ENCODE measurements at places on chromosomes 16 and 17.

DNA sequence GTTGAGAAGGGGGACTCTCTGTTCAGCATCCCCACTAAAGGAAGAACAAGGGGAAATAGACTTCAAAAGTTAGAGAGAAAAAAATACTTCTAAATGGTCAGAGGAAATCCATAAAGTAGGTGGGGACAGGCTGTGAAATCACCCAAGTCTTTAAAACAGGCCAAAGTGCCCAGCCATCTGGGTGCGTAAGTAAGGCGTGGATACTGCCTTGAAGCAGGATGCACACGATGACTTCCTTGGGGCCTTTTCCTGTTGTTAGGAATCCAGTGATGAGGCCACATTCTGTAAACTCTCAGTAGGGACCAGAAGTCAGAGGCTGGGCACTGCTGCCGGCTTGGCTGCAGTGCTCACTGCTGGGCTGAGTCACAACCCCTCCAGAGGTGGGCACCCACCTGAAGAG is 9.2 kb downstream of the AXIN2 start:
- no peak for DNase-seq

DNA sequence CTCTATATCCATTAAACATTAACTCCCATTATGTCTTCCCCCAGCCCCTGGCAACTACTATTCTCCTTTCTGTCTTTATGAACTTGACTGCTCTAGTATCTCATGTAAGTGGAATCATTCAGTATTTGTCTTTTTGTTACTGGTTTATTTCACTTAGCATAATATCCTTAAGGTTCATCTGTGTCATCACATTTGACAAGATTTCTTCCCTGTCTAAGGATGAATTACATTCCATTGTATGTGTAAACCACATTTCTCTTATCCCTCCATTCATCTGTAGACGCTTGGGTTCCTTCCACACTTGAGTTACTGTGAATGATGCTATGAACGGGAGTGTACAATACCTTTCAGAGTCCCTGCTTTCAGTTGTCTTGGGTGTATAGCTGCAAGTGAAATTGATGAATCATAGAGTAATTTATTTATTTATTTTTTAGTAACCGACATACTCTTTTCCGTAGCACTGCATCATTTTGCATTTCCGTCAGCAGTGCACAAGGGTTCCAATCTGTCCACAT is 399.7 kb upstream of the RBFOX1 start:
- DNase-seq = no peak

DNA sequence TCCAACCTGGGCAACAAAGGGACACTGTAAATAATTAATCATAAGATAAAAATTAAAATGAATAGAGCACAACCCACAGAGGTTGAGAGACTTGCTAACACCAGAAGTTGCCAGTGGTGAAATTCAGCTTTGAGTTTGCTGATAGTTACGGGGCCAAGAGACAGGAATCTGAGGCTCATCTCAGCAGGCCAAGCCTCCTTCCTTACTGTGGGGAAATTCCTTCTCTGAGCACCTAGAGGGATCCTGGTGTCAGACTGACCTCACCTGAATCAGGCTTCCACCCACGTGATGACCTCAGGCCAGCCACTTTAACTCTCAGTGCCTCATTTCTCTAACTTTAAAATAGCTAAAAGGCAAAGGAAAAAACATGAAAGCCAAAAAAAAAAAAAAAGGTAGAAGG is 4.7 kb downstream of the ABAT start:
- no peak for DNase-seq

GRCh38 chr17:63002625-63003024 is 36.6 kb downstream of the TANC2 start:
- no peak for DNase-seq

- no peak for DNase-seq
These were observed 66.2 kb downstream of the CENPV start for GRCh38 chr17:16286947-16287562.

- DNase-seq = no peak
These were observed 62.0 kb downstream of the RPH3AL start for GRCh38 chr17:290626-291025.

DNA sequence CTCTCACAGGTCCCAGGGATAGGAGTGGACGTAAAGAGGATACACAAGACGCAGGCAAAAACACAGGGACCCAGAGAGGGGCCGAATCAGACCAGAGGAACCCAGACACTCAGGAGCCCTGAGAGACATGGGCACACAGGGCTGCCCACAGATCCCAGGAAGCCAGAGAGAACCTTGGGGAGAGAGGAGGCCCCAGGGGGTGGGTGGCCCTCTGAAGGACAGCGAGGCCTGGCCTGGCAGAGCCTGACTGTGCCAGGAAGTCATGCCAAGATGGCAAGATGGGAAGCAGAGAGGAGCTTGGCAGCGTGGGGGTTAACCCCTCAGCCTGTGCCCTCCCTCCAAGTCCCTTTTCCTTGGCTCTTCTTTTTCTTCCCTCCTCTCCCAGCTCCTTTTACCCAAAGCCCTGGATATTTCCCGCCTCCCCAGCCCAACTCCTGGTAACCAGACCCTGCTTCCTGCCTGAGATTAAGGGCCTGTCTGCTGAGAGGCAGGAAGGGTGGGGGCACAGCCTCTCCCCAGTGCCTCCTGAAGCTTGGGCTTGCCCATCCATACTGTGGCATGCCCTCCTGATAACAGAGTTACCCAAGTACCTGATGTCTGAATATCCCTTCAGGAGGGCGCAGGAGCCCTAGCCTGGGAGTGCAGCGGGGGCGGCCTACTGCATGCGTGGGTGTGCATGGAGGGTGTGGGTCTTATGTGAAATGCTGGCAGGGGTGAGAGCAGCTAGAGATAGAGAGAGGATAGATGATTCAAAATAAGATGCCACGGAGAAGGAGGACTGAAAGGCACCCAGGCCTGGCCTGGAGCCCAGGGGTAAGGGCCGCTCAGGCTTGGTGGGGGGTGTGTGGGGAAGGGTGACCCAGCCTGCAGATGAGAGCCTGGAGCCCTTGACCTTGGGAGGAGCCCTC is 6.0 kb upstream of the TBX21 start:
- DNase-seq = no peak

- no peak for DNase-seq
These were observed 31.3 kb downstream of the DCUN1D3 start for GRCh38 chr16:20868890-20869289.

DNA sequence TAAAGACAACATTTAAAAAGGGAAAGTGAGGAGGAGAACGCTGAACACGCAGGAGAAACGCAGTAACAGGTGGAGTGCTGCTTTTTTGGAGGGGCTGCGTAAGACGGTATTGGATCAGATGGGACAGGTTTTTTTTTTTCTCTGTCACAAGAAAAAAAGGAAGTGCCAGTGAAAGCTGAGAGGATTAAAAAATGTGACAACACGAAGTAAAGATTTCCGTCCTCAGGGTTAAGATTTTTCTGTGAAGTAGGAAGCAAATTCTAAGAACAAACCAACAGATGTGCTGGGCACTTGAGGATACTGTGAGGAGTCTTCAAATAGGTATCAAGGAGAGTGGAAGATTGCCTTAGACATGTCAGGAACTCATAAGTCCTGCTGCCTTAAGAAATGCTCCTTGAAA is 5.8 kb upstream of the ABCA9 start:
- no peak for DNase-seq

- no peak for DNase-seq
These were observed 440.4 kb upstream of the SALL1 start for GRCh38 chr16:51591480-51591879.

GRCh38 chr17:58913971-58914769 is 158.5 kb downstream of the PPM1E start:
- DNase-seq = no peak
